ENCODE measurements at places on chromosomes 5 and 9.

- DNase-seq: no peak
These were observed 451 bp downstream of the LPAR1 start for GRCh38 chr9:111037708-111038330.

DNA sequence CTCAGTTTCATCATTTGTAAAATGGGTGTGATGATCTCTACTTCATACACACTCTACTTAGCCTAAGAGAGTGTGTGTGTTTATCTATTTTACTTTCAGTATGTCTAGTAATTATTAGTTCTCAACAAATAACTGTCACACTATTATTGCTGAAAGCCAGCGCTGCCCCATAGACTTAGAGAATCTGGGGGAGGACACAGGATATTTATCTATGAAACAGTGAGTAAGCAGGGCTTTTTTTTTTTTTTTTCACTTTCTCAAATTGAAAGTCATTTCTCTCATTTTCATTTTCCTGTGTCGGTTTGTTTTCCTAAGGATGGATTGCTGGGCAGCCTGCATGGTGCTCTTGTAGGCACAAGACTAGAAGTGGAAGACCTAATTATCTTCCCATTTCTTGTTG lies 248.4 kb upstream of the RPS23 start:
- no peak for DNase-seq

GRCh38 chr5:78467140-78467539 lies 106.7 kb downstream of the SCAMP1 start:
- DNase-seq: no peak

DNA sequence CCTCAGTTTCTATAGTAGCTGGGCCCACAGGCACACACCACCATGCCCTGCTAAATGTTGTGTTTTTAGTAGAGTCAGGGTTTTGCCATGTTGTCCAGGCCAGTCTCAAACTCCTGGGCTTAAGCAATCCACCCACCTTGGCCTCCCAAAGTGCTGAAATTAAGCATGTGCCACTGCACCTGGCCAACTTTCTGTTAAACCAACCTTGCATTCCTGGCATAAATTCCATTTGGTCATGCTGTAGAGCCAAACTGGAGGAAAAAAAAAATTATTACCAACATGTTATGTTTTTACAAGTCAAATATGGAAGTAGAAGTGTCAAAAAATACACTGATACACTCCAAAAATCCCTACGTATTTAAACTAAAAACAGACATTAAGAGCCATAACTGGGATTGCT lies 54.1 kb downstream of the ERMP1 start:
- DNase-seq: no peak

- DNase-seq: no peak
These were observed 65.6 kb downstream of the GPR21 start for GRCh38 chr9:123099042-123099441.

- no peak for DNase-seq
These were observed 35.8 kb downstream of the GSN start for GRCh38 chr9:121303456-121304451.

- no peak for DNase-seq
These were observed 4.0 kb upstream of the WDR70 start for GRCh38 chr5:37375091-37375490.

DNA sequence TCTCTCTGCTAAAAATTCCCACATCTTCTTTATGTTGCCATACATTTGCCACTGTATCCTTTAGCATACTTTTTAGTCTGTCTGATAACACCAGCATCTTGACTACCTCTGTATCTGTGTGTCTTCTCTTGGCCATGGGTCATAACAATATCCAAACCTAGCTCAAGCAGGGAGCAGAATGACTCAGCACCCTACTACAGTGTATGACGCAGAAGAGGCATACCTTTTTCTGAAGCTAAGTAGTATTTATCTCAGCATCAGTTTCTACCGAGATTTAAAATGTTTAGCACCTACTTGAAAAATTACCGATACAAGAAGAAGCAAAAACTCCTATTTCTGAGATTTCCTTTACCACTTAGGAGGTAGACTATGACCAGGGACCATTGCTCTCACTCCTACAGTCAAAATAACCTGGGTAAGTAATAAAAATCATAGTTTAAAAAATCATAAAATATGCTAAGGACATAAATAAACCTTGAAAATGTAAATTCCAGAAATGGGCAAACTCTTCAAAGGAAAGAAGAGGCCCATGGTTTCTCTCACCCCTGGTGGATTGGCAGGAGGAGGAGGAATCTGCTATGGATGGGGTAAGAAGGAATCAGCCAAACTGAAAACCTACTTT lies 286.5 kb downstream of the MAST4 start:
- no peak for DNase-seq

DNA sequence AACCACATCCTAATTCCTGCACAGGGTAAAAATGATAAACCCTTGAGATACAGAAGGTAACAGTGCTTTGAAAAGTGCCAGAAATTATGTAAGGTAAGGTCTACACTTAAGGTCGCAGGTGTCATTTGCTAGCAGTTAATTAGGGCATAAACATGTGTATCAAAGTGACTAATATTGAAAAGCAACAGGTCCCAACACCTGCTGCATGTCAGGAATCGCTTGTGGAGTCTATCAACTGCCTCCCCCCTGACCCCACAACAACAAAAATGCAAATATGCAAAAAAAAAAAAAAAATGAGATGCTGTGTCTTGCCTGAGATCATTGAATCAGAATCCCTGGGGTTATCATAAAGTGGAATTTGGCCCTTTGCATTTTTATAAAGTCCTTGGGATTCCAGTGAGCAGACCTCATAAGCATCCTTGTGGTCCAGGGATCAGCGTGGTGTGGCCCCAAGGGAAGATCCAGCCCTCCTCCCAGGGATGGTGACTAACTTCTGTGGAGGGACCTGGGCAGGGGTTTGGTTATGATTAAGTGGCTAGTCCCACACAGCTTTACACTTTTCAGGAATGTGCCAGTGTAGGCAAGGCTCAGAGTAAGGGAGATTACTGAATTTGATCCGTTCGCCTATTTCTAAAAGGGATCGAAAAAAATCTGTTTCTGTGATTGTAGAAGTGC lies 92.5 kb upstream of the TNFSF8 start:
- no peak for DNase-seq

DNA sequence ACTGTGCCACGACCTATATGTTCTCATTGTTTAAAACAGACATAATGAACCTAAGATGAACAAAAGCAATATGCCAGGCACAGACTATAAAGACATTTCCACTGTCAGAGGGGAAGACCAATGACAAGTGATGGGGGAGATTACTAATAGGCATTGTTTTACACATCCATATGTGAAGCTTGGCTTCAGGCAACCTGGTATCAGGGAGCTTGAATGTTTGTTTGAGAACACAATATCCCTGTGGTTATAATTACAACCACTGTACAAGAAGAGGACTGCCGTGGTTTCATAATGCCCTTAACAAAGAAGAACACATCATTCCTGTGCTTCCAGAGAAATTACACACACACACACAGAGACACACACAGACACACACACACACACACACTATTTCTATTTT lies 385.7 kb downstream of the BNC2 start:
- DNase-seq: no peak

DNA sequence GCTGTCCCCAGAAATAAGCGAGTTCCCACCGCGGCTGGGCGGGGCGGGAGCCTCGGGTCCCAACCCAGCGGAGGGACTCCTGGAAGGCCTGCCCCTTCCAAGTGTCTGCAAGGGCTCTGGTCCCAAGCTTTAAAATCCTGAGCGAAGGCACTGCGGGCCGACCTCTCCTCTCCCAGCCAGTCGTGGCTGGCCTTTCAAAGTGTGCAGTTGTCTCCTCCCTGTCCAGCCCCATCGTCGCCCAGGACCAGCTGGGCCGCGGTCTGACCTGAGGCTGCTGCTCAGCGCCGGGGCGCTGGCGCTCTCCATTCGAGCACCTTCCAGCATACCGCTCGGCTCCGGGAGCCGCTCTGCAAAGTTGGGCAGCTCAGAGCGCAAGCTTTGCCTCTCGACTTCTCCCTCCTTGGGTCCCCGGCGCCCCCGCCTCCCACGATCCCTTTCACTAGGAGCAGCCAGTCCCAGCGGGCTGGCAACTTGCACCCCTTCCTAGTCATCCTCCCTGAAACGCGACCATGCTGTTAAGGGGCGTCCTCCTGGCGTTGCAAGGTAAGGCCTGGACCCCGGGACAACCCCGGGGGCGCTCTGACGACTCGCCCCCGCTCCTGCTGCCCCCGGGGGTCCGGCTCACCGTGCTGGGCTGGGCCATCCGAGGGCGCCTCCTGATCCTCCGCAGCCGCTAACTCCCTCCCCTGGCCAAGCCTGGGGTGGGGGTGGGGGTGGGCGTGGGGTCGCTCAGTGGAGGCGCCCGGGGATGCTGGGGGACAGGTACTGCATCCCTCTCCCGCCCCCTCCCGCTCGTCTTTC lies at the start of gene MAMDC2:
Gene MAMDC2 (plus strand): TSS at position 160 of the 801 bp plus-strand sequence. CDS start 350 bp downstream, at position 510.
- no peak for DNase-seq

DNA sequence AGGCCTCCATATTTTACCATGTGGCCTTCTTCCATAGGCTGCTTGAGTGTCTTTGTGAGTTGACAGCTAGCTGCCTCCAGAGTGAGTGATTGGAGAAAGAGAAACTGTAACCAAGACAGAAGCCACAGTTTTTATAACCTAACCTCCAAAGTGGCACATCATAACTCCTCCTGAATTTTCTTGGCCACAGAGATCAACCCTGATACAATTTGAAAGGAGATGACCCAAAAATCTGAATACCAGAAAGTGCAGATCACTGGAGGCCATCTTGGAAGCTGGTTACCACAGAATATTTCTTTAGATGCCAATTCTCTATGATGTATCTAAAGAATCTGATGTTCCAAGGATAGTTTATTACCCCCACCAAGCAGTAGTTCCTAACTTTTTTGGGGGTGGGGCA lies 254.3 kb upstream of the PDE4D start:
- DNase-seq: no peak

GRCh38 chr5:19739671-19740070 lies 248.3 kb downstream of the CDH18 start:
- DNase-seq: no peak

GRCh38 chr5:9451037-9451436 lies 94.8 kb downstream of the SEMA5A start:
- no peak for DNase-seq

DNA sequence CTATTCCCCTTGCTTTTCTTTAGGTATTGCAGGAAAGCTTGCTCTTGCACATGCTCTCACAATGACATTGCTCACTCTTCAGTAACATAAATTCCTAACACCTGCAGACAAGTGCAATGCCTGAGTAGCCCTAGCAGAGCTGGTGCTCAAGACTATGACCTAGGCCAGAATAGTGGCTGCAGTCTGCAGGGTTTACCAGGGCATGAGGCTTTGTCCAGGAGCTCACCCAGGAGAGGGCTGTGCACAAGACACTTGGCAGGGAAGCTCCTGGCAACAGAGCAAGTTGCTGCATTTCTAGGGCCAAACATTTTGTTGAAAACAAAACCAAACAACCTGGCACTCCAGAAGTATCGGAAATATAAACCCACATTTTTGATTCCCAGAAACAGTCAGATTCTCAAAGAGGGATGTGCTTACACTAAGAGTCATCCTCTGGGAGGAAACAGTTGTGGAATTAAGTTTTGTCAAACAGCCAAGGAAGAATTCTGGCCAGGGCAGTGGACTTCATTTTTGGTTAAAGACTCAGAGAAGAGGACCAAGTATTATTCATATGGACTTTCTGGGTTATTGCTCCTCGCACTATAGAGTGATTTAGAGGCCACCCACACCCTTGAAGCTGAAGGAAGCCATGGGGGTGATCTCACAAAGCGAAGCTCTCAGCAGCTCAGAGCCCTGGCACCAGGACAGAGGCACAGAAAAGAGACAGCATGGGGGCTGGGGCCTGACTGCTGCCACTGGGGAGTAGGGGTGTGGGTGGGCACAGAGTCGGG lies 44.9 kb downstream of the MACROH2A1 start:
- DNase-seq: no peak

DNA sequence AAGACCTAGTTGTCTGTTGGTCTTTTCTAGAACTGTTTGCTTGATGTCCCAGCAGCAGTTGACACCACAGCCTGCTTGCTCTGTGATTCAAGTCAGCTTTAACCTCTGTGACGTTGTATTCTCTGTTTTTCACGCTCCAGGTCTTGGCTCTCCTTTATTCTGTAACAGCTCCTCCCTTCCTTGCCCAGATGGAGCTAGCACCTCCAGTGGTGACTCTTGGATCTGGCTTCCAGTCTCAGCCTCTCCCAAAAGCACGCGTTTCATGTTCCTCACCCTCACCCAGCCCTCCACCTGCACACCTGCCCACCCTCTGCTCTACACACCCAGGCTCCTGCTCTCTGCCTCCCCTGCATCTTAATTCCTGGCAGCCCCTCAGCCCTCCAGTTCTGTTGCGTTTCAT lies 50.6 kb downstream of the DMRT1 start:
- DNase-seq: no peak

DNA sequence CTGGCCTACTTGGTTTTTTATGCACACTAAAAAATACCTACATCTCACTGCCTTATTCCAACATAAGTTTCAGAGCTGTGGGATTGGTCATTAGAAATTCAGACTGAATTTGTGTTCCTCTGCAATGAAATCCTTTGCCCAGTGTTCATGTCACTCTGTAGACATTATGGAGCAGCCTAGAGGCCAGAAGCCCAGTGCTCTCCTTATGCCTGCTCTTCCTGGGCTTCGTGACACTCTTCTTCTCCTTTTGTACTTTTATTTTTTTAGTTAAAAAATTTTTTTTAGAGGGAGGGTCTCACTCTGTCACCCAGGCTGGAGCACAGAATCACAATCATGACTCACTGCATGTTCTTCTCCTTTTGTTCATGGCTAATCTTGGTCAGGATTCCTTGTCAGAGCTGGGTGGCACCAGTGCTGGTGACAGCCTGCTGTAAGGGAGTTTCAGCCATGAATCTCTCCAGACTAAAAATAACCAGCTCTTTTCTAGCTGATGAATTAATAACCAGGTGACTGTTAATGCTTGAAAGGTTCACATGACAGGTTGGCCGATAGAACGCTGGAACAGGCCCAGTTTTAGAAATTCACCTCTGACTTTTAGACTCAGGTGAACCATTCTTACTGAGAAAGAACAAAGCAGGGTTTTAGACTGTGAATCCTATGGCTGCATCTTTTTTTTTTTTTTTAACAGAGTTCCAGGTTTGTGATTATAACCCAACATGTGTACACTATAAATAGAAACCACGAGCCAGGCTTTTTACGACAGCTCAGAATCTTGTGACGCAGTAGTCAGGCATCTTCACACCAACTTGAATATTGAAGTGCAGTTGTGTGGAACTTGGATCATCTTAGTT lies 34.1 kb upstream of the C5orf47 start:
- no peak for DNase-seq

- no peak for DNase-seq
These were observed 276.5 kb upstream of the SMARCA2 start for GRCh38 chr9:1738511-1739100.

- DNase-seq: no peak
These were observed 114.6 kb downstream of the EHMT1 start for GRCh38 chr9:137733429-137733828.

GRCh38 chr5:73221726-73222125 lies 48.7 kb downstream of the TMEM174 start:
- DNase-seq: no peak
